ENCODE measurements at places on chromosomes 7 and 10.

DNA sequence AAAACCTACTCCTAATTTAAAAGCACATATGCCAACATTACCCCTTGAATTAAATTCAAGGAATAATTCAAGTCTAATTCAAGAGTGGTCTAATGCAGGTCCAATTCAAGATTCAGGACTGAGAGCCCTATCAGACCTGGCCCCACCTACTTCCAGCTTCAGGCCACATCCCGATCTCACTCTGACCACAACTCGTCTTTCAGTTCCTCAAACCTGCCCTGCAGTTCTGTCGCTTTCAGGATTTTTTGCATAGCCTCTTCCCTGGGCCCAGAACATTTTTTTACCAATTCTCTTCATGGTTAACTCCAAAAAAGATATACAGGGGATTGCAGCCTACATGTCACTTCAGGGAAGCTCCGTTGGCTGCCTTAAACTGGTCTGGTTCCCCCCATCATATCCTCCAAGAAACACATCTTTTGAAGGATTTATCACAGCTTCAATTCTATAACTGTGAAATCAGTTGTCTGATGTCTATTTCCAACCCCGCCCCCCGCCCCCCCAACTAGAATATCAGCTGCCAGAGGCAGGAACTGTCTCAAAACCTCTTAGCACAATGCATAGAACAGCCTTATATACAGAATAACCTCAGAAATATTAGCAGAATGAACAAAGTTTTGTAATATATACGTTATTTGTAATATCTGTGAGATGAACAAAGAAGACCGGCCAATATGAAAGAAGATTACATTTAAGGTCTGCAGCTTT, 20.8 kb downstream of the CCDC6 start:
- DNase-seq = peak; percentile 20

- DNase-seq = no peak
Measured at GRCh38 chr7:46515844-46516590, 594.9 kb upstream of the IGFBP3 start.

DNA sequence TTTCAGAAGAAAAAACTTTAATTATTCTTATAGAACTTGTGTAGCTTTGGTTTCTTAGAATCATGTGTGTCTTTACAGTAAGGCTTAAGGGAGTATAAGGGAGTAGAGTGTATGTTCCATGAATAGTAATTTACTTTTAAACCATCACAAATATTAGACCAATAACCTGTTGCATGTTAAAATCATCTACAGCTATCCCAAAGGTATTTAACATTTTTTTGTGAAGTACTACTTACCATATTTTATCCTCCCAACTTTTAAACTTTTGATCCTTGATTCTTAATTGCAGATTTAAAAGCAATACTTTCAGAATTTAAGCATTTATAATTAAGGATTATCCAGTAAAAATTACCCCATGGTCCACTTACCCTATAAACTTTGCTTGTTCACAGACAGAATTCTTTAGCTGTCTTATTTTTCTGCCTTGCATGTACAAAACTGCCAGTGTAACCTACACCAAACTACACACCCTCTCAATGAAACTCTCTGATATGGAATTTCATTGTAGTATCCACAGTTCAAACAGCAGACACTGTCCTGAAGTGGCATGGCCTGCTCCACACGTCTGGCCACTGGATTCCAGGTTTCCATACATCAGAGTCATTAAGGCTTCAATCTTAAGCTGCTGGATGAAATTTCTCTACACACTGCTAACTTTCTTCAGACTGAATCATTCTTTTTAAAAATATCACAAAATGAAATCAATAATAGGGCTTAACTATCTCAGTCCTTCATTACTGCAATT, 5.8 kb downstream of the GLI3 start:
- DNase-seq = no peak

GRCh38 chr7:88322151-88322550, 15.5 kb upstream of the STEAP4 start:
- no peak for DNase-seq

DNA sequence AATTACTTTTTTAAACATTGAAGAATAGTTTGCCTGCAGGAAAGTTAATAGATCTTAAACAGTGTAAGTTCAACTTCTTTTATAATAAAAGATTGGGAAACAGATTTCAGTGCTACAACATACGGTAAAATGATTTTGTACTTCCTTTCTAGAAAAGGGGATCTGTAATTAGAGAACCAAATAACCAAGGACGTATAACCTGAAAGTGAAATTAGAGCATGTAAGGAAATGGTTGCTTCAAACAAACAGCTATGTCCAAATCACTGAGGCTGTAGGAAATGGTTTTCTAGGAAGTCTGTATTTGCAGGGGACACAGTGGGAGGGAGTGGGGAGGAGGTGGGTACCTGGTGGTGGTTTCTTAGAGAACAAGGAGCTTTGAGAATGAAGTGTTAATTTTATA, 57.9 kb upstream of the EXOC6 start:
- DNase-seq = no peak

GRCh38 chr7:79822620-79823240, 311.9 kb upstream of the GNAI1 start:
- DNase-seq = no peak
